ENCODE measurements at places on chromosomes 11 and 22.

GRCh38 chr11:124898263-124898680 lies 607 bp upstream of the ROBO4 start:
- no peak for DNase-seq

DNA sequence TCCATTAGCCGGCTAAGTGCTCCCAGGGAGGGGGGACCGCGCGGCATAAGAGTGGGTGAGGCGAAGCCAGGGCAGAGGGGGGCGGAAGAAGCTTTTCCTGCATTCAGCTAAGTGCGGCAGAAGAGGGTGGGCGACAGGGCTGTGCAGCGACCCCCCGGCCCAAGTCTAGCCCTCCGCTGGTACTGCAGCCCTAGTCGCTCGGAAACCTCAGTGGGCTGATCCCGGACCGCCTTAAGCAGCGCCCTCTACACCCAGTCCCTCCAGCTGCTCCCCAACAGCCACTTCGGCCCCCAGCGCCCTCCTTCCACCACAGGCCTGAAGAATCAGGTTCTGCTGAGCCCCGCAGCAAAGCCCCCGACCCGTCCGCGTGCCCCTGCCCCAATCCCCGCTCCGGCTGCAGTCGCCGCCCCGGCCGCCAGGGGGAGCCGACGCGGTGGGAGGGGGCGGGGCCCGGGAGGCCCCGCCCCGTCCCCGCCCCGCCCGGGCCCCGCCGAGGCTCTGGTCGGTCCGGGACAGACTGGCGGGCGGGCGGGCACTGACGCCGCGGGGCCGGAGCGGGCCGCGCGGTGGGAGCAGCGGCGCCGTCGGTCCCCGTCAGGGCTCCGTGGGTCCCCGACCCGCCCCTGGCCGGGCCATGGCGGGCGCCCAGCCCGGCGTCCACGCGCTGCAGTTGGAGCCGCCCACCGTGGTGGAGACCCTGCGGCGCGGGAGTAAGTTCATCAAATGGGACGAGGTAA lies at the start of gene PLCB3:
TSS of gene PLCB3 (plus strand) at position 515 of the 737 bp plus-strand sequence. CDS start at position 635, 120 bp downstream.
- no peak for DNase-seq

- DNase-seq, result no peak
These were observed 13.1 kb downstream of the OR5AK2 start for GRCh38 chr11:57001674-57002401.

DNA sequence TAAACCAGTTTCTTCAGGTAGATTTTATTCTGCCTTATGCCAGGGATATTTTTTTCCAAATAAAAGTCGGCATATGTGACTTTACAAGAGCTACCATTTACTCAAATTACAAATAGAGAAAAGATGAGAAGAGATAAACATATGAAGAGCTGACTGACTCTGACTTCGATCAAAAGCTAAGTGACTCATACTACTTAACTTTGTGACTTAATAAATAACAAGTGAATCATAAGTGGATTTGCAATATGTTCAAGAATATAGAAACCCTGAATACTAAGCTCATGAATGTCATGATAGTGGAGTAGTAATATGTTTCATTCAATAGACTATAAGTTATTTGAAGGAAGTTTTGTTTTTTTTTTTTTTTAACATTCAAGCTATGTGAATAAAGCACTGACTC lies 130.5 kb upstream of the ANO3 start:
- no peak for DNase-seq

GRCh38 chr22:20968281-20968977 lies 1.4 kb downstream of the AIFM3 start:
- no peak for DNase-seq

- DNase-seq, result no peak
These were observed 55.8 kb downstream of the PARVA start for GRCh38 chr11:12433121-12433520.

DNA sequence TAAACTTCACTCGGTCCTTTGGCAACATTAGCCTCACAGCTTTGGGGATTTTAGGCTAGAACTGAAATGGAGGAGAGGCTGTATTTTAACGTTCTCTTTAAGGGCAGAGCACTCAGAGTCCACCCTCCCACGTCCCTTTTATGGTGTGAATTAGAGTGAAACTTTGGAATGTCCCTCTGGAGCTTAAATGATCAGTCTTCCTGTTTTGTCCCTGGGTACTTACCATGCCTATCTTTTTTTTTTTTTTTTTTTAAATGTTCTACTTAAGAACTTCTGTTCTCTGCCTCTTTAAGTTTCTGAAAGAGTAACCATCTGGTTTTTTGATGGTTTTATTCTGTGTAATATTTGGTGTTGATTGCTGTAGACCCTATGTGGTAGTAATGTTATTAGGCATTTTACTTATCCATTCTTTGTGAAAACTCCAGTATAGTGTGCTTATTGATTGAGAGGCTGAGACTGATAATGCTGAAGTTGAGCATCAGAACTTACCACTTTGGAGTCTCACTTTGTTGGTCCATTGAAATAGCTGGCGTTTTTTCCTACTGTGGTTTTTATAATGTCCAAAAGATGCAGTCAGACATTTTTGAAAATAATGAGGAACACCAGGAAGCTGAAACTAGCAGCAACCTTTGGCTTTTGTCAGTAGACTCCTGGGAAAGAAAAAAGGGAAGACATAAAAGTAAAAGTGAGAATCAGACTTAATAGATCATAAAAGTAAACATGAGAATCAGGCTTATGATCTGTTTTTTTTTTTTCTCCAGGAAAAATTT lies 11.6 kb downstream of the UVRAG start:
- DNase-seq, result no peak

GRCh38 chr11:10490398-10491241 lies 35.6 kb downstream of the AMPD3 start:
- no peak for DNase-seq

- DNase-seq, result no peak
These were observed 32.1 kb downstream of the SERPIND1 start for GRCh38 chr22:20805972-20806471.

- no peak for DNase-seq
These were observed 8.0 kb downstream of the MMP7 start for GRCh38 chr11:102522312-102523188.

GRCh38 chr11:7548659-7549274 lies 35.0 kb downstream of the PPFIBP2 start:
- no peak for DNase-seq

- no peak for DNase-seq
These were observed 65.5 kb upstream of the CHORDC1 start for GRCh38 chr11:90288212-90288821.

DNA sequence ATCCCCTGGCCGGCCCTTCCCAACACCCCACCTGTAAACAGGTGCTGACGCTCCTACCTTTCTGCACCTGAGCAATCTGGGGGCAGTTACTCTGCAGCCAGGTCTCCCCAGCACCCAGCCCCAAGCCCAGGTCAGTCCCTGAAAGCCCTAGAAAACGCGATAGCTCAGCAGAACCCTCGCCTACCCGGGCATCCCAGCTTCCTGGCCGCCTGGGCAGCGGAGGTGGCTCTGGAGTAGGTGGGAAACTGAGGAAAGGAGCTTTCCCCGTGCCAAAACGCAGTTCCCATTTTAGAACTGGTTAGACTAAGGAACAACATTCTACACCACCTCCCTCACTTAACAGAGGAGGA lies 445 bp downstream of the SYTL2 start:
- DNase-seq, result no peak

DNA sequence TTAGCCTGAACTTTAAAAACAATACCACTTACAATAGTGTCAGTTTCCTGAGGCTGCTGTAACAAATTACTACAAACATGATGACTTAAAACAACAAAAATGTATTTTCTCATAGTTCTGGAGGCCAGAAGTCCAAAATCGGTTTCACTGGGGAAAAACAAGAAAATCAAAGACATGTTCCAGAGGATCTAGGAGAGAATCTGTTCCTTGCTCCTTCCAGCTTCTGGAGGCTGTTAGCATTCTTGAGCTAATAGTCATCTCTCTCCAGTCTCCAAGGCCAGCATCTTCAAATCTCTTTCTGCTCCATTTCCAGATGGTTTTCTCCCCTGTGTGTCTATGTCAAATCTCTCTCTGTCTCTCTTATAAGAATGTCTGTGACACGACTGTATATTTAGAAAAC lies 67.6 kb upstream of the TEAD1 start:
- no peak for DNase-seq

- DNase-seq, result no peak
These were observed 34.8 kb downstream of the MYH9 start for GRCh38 chr22:36352803-36353507.

DNA sequence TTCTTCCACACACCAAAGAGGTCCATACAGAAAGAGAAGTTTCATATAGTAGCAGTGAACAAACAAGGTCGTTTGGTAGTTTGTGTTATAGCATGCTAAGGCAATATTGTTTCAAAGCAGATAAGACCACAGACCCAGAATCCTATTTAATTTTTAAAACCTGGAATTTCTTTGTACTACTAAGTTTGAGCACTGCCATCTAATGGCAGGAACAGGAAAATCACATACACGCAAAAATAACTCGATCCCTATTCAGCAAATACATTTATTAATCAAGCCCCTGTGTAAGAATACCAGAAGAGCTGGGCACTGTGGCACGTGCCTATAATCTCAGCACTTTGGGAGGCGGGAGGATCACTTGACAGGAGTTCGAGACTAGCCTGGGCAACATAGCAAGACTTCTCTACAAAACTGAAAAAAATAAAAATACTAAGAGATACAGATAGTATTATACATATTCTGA lies 2.9 kb upstream of the BTBD10 start:
- DNase-seq, result no peak

DNA sequence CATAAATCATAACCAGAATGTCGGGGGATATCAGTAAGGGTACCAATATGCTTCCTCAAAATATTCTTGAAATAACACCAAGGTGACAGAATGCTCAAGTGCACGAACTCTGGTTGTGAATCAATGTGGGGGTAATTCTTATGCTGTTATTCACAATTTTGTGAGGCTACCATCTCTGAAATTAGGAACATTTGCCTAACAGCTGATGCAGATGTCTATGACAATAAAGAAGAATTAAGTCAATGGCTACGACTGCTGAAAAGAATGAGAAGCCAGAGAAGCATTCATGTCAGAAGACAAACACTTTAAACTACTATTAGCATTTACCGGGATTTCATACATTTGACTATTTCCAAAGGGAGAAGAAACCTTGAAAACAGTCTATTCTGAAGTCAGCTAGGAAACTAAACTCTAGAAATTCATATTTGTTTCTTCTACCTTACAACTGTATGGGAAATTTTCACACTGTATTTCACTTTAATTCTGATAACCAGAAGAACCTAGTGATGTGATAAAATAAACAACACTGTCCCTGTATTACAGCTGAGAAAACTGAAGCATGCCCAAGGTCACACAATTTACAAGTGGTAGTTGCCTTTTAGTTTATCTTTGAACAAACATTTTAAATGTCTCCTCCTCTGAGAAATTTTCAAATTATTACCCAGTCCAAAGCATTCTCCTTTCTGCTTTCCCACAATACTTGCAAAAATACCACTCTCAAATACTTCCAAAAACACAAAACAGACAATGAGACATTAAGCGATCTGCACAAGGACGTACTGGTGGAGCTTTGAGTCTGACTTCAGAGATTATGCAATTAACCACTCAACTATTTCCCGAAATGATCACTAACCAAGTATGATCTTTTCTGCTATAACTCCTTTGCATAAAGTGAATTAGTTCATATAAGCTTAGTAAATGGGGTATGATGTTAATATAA lies 18.0 kb upstream of the ARHGAP32 start:
- DNase-seq, result no peak

DNA sequence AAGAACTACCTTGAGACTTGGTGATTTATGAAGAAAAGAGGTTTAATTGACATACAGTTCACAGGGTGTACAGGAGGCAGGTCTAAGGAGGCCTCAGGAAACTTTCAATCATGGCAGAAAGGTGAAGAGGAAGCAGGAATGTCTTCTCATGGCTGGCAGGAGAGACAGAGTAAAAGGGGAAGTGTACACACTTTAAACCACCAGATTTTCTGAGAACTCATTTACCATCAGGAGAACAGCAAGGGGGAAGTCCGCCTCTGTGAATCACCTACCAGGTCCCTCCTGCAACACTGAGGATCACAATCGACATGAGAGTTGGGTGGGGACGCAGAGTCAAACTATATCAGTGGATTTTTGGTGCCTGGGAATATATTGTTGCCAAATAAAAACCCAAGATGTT lies 40.3 kb upstream of the OR5D13 start:
- no peak for DNase-seq

- no peak for DNase-seq
These were observed 76.3 kb downstream of the BUD13 start for GRCh38 chr11:116696381-116696941.

GRCh38 chr11:83042964-83043711 lies 28.6 kb downstream of the RAB30 start:
- no peak for DNase-seq

DNA sequence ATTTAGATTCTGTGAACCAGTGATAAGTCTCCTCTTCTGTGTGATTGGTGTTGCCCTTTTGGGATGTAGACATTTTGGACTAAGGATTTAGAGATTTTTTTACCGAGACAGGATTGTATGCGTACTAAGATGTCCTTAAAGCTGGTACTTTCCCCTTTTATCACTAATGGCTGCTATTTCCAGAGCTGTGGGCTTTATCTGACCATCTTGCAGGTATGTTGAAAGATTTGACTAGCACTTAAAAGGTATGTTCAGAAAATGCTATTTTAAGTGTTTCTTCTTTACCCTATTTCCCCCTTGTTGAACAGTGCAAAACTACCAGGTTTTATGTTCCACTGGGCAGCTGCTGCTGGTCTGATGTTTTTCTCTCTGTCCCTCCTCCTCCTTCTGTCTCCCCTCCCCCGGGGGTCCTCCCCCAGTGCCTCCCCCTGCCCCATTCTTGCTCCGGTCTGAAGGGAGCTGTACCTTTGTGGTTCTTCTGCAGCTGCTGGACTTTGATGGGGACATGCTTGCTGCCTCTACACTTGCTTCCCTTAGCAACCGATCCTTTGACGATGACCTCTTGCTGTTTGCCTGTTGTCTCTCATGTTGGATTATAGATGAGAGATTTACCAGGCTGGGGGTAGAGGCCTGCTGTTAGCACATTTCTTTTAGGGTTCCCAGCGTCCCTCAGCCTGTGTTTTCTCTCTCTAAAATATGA lies 59.6 kb downstream of the ZNRF3 start:
- DNase-seq, result no peak

DNA sequence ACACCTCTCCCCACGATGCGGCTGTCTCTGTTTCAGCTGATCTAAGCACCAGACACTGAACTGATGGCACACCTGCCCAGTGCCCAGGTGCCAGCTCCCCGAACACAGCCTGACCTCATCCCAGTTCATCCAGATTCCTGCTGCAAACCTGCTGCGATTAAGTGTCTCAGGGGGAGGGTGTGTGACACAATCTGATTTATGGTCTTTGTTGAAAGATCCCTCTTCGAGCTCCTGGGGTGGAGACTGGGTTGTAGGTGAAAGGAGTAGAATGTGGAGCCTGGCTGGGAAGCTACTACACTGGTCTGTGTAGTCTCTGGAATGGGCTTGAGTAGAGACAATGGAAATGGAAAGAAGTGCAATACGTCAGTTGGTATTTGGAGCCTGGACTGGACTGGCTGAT lies 390.3 kb downstream of the SHANK2 start:
- no peak for DNase-seq

DNA sequence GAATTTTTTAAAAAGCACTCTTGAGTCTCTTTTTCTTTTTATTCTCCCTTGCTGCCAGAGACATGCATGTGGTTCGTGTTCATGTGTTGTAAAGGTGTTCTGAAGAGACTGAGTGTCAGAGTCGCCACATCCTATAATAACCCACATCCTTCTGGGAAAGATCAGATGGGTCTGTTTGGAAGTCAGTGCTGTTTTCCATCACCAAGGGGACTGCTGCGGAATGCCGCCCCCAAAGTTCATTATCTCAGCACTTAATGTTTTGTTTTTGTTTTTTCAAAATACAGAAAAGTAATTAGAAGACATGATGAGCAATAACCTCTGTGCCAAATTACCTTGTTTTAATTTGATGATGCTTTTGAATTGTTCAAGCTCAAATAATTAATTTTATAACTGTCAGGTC lies 56.9 kb upstream of the EIF3M start:
- no peak for DNase-seq

GRCh38 chr11:54558407-54558806 lies 45.4 kb downstream of the OR4C46 start:
- DNase-seq, result no peak
